ENCODE measurements at places on chromosomes 6 and 20.

- DNase-seq, result no peak
Observed at GRCh38 chr6:38213251-38213658, 393.7 kb downstream of the ZFAND3 start.

DNA sequence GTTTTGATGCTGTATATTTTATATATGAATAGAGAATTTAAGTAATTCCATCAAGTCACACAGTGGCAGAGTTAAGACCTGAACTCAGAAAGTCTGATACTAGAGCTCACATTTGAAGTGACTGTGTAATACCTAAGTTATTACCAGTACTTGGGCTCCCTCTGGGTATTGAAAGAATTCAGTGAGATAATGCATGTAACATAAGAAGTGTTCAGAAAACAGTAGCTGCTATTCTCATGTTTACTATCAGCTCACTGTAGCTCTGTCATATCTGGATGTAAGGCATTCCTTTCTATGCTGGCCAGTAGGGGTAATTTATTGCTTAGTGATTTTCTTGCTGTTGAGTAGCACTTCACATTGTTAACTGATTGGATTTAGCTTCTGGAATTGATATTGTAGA, 44.6 kb downstream of the NKX2-4 start:
- DNase-seq, result no peak

DNA sequence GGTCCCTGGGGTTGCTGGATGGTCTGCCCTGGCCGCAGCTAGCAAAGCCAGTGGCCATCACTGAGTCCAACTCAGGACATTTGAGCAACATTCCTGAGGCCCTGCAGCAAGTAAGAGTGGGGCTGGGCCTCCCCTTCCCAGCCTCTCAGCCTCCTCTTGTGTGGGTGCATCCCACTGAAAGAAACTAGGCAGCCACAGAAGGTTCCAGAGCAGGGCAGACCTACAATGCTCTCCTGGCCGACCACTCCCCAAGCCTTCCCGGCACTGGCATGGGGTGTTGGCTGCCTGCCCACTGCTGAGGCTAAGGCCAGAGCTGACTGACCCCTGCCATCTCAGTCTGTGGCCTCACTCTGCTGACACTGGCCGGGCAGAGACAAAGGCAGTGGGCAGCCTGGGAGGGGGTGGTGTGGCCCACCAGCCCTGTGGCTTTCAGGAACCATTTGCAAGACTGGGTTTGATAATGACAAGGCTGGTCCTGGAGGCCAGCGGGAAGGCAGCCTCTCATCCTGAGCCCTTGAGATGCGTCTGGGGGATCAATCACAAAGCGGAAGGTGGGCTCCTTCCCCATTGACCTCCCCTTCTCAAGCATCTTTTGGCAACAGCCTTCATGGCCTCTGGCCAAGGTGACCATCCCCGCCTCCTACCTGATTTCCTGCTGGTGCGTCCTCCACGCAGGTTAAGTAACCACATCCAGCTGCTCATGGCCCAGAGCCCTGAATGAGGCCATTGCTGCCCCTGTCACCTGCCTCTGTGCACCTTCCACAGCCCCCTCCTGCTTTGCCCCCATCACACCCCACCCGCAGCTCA, 9.6 kb downstream of the DLGAP4 start:
- no peak for DNase-seq

GRCh38 chr6:10297832-10298231, 117.0 kb downstream of the TFAP2A start:
- DNase-seq, result no peak

- DNase-seq, result no peak
Observed at GRCh38 chr6:150651808-150652470, 52.3 kb downstream of the PLEKHG1 start.

DNA sequence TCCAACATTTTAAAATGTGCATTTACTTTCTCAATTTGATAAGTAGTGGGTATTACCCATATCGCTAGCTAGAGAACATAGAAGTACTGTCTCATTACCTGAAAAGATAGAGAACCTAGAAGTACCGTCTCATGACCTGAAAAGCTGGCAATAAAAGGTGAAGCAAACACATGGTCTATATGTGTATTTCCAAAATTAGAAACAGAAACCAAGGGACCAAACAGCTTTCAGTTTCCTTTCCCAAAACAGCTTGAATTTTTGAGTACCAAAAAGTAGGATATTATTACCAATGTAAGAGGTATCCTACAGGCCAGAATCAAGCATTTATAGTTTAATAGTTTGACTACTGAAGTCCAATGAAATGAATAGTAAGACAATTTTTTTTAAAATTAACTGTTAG, 77.2 kb downstream of the KIF13A start:
- DNase-seq, result no peak

DNA sequence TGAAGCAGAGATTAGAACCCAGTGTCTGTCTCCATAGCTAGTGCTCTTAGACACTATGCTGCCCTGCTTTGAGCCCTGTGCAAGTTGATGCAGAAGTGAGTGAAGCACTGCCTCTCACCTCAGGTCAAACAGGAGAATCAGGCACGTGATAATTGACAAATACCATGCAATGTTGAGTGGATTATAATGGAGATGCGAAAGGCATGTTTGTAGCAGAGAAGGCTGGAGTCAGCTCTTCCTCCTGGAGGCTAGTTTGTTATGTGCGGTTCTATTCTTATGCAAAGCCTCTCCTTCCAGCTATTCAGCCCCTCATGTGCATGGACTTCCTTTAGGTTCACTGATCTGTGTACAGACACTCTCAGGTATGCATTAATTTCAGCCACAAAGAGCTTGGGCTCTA, 108.5 kb downstream of the MANEA start:
- DNase-seq, result no peak

DNA sequence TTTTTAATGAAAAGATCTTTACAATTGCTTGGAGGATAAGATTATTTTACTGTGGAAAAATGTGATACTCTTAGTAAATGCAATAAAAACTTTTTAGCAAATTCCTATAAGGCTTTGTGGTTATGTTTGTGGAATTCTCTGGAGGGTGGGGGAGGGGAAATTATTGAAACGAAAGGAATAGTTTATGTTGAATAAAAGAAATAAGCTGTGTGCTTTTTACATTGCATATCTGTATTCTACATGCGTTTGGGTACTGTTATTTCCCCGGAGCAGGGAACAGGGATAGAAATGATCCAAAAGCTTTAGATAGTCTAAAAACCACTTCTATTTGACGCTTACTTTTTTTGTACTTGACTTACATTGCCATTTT, 143.8 kb downstream of the SLC16A10 start:
- no peak for DNase-seq

DNA sequence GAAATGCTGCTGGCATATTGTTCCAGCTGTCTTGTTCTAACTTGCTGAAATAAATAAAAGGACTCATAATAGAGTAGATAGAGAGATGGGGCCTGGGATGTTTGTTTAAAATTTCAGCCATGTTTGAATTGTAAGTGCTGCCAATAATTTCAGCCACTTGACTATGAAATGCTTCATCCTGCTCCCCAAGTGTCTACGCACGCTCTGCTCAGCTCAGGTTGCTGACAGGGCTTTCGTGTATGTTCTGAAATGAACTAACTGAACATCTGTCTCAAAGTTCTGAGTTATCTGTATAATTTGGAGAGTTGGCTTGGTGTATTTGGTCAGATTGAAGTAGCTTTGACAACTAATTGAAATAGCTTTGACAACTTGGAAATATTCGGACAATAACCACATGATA, 387.8 kb downstream of the BMP2 start:
- no peak for DNase-seq
